ENCODE measurements at places on chromosomes 2 and 18. TPM values are rescaled to one million over a fixed set of nuclear protein-coding genes. Genes with fewer than 3 reads are reported as not detected.

GRCh38 chr2:175362331-175362730 is 180.8 kb upstream of the ATP5MC3 start:
- no peak for DNase-seq

- no peak for DNase-seq
Observed at GRCh38 chr2:169065422-169065821, 3.9 kb upstream of the DHRS9 start.

DNA sequence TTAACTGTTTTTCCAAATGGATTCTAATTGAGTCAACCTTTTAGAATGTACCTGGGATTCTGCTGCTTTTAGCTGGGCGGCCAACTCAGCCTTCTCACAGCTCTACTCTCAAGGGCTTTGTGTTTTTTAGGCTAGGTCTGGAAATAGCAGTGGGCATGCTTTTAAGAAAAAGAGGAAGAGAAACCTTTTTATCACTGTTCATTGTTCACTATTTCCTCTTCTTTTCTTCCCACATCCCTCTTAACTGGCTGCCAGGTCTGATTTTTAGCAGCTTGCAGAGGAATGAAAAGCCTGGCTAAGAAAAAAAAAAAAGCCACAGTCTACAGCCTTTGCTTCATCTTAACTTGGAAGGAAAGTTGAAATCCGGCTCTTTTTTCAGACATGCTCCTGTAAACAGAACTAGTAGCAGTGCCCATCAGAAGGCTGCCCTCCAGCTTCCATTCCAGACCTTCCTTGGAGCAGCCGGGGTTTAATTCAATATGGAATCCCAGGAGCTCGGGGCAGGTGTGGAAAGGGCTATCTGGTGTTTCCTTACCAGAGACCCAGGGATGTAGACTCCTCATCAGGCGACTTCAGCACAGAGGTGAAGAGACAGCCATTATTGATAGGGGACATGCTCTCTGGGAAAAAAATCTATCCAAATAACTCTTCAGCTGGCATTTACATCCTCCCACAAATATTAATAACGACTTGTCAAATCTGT is 230.7 kb downstream of the MYO3B start:
- DNase-seq: no peak

Gene RBKS
- total RNA-seq: 1.2 TPM

Gene CERKL
- total RNA-seq: 5.7 TPM

Gene ASIC4
- total RNA-seq: 5.4 TPM

Gene ZNF396
- 2.1 TPM for total RNA-seq
